ENCODE measurements at places on chromosomes 5 and 9.

DNA sequence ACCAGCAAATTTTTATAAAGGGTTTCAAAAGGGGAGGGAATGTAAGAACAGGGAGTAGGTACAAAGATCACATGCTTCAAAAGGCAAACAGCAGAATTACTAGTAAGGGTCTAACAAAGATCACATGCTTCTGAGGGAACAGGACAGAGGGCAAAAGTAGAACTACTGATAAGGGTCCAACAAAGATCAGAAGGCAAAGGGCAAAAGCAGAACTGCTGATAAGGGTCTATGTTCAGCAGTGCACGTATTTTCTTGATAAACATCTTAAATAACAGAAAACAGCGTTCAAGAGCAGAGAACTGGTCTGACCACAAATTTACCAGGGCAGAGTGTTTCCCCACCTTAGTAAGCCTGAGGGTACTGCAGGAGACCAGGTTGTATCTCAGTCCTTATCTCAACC is 469.5 kb upstream of the PIK3R1 start:
- DNase-seq = no peak

GRCh38 chr5:151899399-151899798 is 25.3 kb downstream of the GLRA1 start:
- no peak for DNase-seq

GRCh38 chr9:133685653-133686609 is 49.8 kb downstream of the DBH start:
- DNase-seq = no peak

DNA sequence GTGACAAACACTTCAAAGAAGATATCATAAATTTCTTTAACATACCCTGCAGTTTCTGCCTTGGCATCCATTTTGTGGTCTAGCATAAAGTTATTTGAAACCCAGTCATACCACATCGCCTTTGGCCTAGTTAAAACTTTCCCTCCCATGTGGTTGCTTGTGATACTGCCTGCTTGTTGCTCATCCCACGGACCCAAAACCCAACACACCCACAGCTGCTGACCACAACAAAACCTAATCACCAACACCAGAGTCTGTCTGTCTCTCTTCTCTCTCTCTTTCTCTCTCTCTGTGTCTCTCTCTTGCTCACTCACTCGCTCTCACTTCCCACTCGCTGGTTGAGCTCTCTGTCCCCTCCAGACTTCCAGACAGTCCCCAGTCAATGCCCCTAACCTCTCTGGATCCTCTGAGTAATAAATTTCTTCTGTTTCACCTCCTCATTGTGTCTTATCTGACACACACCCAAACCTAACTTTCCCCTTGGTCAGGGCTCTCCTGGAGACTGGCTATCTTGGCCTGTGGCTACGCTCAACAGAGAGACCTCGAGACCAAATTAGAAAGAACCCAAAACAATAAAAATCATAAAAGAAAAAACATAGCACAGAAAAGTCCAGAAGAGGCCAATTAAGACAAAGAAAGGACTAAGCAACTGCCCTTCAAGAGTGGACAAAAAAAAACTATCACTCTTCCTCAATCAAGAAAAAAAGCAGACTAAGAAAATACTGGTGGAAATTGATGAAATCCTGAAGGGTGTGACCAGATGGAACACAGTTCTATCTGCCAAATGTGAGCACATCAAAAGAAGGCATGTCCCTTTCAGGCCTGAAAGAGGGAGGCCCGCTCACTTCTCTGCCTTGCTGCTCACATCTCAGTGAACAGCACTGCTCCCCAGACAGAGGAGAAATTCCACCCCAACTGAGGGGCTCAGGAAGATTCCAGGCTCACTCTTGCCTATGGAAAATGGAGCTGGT is 41.5 kb downstream of the TTLL11 start:
- DNase-seq = no peak

DNA sequence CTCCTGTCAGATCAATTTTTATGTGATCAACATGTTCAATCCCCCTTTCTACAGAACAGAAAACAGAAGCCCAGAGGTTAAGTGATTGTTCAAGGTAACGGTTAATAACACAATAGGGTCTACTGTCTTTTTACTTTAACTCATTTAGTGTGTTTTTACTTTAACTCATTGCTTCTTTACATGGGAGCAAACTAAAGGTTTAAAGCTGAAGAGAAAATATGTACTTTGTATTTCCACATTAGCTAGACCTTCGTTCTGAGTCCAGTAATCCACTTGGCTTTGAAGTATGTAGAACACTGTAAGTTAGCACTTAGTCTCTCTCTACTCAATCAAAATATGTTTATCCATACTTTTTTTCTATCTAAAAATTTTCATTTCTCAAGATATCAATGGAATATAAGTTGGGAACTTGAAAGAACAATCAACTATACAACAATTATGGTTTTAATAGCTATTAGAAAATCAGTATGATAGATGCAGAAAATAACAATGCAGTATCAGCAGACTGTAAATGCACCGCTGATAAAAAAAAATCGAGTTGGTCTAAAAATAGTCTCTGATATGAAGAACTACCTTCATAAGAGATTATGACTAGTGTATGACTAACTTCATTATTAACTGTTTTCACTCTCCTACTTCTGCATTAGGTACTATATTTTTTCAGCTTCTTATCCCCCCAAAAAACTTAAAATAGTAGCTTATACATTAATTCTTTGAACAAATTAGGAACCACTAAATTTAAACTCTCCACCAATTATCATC is 20.6 kb downstream of the PGGT1B start:
- DNase-seq = no peak

Measured in activated T-cell treated with anti-CD3 and anti-CD28 coated beads, Interleukin-2, amount 50 U/mL, for 1 hour (primary cell).